OCI-M1 (cell line): ENCODE measurements at places on chromosomes 5 and 9.

GRCh38 chr5:109550077-109550476 lies 139.7 kb upstream of the MAN2A1 start:
- DNase-seq: no peak

- DNase-seq: no peak
Observed at GRCh38 chr5:112696786-112697185, 40.9 kb upstream of the APC start.

DNA sequence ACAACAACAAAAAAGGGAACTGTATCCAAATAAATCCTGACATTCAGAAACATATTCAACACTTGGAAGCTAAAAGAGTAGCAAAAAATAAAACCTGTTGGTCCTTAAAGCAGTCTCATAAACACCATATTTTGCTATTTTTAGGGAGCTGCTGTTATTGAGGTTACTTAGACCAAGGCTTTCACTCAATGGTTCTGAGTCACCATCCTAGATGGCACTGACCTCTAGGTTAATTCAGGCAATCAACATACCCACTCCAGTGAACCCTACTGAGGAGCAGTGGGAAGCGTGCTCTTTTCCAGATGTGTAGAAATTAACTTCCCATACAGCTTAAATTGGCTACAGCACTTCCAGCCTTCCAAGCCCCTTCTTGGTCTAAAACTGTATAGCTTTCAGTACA lies 5.2 kb downstream of the GNAQ start:
- no peak for DNase-seq

DNA sequence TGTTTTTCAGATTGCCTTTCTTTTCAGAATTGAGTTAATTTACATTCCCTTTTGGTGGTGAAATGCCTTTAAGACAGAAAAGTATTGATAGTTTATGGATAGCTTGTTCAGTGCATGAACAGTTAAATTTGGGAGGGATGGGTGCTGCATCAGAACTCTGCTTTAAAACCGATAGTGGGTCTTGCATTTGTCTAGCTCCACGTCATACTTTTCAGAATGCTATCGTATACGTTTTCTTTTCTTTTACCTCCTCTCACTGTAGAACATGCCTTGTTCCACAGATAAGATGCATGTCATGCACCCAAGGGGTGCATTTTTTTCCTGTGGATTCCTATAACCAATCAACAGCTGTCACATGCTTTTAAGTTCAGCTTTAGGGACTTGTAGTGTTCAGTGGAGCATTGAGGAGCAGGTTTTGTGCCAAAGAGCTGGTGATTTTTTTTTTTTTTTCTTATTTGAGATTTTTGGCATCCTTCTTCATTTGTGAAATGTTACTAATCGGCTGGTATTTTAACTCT lies 2.3 kb downstream of the SLC44A1 start:
- DNase-seq: peak; percentile 42

DNA sequence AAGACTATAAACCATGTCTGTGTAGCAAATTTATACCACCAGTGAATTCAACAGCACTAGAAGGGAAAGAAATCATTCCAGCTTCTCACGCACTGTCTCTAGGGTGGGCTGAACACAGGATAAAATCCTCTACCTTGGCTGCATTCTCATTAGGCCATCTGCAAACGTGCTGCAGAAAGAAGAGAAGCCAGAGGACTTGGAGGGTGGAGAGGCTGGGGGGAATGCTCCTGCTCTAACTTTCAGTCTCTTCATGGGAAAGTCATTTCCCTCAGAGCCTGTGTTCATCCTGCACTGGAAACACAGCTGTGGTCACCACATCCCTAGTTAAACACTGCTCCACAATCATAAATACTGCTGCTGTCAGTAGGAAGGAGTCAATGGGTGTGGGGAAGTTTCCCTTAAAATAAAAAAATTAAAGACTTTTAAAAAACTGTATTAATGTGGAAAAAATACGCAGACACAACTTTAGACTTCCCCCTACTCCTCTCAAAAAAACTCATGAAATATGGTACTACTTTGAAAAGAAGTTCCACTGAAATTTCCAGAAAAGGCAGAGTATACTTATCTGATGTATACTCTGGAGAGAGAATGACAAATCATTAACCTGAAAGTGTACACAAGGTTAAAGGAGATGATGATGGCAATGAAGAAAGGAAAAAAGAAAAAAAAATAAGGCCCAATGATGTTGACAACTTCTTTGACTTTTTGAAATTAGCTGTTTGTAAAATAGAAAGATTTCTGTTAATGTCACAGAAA lies 46.8 kb downstream of the LHFPL2 start:
- DNase-seq: no peak

- DNase-seq: no peak
Observed at GRCh38 chr9:8417341-8417740, 617.8 kb upstream of the DMAC1 start.

DNA sequence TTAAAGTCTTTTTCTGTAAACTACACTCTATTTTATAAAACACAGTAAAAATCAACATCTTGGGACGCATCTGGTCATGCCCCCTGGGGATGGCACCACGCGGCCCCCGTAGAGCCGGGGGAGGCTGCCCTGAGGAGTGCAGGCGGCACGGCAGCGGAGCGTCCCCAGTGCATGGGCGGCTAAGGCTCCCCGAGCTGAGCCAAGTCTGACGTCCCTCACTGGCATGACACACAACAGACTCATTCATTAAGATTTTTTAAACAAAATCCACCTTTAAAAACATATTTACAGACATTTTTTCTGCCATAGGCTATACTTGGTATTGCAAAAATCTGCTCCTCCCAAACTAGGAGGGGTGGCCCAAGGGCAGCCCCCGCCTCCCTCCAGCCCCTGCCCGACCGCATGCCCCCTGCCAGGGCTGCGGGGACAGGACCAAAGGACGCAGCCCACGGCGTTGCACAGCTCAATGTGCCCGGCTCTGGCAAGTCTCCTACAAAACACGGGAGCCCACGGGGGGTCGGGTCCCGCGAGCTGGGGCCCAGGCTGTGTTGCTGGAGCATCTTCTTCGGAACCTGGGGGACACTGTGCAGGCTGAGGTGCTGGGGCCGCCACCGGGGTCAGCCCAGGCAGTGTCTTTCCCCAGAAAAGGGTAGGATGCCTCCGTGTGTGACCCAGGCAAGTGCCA lies 11.8 kb upstream of the SEC16A start:
- no peak for DNase-seq

DNA sequence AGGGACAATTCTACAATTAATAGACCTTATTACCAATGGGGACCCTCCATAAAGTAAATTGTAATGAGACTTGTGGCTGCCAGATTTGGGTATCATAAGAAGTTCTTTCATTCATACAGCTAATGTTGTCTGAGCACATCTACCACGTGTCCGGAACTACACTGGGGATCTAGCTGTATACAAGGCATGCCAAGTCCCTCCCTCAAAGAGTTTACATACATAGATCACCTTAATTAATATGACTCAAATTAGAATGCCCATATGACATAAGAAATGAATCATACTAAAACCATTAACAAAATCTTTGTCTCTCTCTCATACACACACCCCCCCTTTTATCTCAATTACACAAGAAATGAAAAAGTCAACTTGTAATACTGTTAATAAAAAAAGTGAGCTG lies 18.0 kb upstream of the NR4A3 start:
- DNase-seq: no peak

- DNase-seq: no peak
Observed at GRCh38 chr9:114830546-114830945, 24.7 kb upstream of the TNFSF15 start.

DNA sequence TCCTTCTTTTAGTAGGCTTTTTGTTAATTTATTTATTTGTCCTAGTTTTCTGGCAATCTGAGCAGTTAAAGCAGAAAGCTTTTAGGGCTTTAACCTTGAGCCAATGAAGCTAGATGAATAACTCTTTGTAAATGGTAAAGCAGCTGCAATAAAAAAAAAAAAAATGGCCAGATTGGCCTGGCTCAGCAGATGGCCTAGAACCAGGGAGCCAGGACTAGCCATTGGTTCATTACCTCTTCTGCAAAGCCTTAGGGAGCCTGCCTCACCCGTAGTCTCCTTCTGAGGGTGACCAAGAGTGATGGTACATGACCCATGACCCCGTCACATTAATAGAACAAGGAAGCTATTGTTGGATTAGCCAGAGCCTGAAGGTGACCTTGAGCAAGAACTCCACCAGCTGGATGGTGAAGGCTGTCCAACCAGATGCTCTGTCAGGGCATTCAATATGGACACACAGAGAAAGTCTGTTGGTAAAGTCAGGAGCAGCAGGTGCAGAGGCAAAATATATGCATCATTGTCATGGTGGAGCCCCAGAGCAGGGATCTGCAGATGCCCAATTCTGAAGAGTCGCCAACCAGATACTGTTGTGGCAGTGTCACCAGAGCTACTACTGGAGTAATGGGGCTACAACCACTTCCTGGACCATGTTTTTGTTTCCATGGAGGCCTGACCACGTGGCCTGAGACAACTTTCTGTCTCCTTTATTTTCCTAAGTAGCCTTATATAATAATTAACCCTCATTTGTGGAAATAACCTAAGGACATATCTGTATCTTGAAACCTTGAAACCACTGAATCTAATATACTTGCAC lies 100.7 kb downstream of the MTX3 start:
- DNase-seq: no peak

GRCh38 chr5:132391870-132392269 lies 22.4 kb downstream of the SLC22A5 start:
- DNase-seq: no peak

GRCh38 chr9:121725008-121725775 lies 73.8 kb downstream of the DAB2IP start:
- DNase-seq: no peak

GRCh38 chr9:121509180-121509579 lies 9.5 kb upstream of the GGTA1 start:
- no peak for DNase-seq

- no peak for DNase-seq
Observed at GRCh38 chr5:122719991-122720746, 54.7 kb upstream of the SNX2 start.

GRCh38 chr9:123611226-123611625 lies 255.2 kb downstream of the CRB2 start:
- DNase-seq: no peak

DNA sequence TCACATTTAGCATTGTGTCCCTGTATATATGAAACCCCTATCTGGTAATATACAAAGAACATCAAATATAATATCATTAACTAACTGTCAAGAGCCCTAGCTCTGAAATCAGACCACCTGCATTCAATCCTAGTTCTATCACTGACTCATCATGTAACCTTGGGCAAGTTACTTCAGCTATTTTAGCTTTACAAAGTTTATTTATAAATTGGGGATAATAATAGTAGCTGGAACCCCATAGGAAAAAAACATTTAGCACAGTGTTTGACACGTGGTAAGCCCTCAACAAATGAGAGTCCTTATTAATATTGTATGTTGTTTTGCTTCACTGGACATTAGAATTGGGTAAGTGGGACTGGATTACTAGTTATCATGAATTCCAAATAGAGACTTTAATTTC lies 157.5 kb downstream of the EBF1 start:
- no peak for DNase-seq

GRCh38 chr9:17600962-17601593 lies 22.2 kb downstream of the SH3GL2 start:
- peak; percentile 55 for DNase-seq

DNA sequence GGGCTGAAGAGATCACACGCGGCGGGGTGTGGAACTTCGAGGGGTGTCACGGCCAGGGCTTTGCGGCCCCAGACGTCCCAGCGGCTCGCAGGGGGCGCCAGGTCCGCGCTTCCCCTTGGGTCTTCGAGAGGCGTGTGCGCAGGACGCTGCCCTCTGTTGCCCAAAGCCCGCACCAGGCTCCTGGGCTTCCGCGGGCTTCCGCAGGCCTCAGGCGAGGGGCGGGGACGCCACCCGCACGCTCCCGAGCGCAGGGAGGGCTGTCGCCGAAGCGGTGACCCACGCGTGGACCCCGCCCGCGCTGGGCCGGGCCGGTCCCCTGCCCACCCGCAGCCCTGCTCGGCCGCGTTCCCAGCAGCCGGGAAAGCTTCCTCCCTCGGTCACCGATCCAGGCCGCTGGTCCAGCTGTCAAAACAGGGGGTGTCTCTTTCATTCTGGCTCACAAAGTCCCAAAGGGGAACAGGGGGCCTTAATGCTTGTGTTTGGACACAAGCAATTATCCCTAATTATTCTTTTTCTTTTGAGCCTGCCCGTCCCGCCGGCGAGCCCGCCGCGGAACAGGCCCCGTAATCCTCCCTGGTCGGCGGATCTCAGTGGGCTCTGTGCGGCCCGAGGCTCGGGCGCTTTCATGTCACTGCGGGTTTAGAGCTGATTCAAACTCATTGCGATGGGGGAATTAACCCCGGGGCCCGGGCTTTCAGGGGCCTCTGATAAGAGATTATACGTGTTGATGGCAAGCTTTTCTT lies 60.6 kb downstream of the TMEM174 start:
- no peak for DNase-seq

- no peak for DNase-seq
Observed at GRCh38 chr5:16809010-16809394, 127.1 kb downstream of the MYO10 start.

DNA sequence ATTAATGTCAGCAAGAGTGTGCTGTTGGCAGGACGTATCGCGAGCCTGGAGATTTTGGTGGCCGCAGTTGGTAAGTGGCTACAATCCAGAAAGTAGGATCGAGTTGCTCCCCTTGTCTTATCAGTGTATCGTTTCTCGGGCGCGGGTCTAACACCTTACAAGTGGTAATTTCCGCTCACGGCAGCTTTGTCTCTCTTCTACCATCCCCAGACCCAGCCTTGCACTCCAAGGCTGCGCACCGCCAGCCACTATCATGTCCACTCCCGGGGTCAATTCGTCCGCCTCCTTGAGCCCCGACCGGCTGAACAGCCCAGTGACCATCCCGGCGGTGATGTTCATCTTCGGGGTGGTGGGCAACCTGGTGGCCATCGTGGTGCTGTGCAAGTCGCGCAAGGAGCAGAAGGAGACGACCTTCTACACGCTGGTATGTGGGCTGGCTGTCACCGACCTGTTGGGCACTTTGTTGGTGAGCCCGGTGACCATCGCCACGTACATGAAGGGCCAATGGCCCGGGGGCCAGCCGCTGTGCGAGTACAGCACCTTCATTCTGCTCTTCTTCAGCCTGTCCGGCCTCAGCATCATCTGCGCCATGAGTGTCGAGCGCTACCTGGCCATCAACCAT lies 1.1 kb downstream of the PTGER4 start:
- no peak for DNase-seq

DNA sequence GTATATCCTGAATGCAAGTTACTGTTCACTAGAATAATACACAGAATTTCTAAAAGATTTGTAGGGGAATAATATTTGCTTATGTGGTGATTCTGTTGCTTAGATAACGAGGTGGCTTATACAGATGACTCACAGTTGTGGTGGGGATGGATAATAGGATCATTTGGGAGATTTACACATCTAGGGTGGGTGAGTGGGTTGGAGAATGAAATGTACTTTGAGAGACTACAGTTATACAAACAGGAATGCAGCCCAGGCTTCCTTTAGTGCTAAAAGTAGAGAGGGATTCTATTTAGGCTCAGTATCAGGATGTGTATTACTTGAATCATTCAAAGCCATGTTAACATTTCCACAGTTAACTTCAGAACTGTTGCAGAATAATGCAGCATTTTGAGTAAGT lies 1.8 kb downstream of the CTXN3 start:
- DNase-seq: no peak

- DNase-seq: peak; percentile 19
Observed at GRCh38 chr9:99962680-99963261, 56.3 kb downstream of the STX17 start.
